ENCODE measurements at places on chromosomes 3 and 15.

DNA sequence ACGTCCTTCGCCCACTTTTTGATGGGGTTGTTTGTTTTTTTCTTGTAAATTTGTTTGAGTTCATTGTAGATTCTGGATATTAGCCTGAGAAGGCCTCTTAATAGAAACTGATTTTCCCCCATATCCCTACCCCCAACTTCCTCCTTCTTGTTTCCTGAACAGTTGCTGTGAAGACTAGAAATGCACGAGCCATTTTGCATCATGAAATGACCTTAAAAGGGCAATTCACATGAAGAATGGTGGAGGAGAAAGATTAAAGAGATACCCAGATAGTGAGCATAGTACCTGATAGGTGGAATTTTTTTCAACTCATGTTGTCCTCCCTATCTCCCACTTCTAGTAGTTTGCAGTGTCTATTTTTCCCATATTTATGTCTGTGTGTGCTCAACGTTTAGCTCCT, 55.2 kb upstream of the KCNH8 start:
- DNase-seq = no peak

GRCh38 chr3:165883117-165883516, 45.9 kb upstream of the BCHE start:
- DNase-seq = no peak

DNA sequence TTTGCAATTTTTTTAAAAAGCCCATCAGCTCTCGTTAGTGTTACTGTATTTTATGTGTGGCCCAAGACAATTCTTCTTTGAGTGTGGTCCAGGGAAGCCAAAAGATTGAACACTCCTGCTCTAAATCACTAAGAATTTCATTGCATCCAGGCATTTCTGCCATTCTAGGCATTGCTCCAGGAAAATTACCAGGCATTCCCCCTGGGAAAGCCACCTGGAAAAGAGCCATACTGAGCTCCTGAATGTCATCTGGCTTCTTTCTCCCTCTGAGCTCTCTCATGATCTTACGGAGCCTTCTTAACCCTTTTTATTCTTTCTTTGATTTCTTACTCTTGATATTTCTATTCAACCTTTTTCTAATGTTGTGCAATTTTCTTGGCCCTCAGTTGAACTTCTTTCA, 202.2 kb downstream of the DOCK3 start:
- DNase-seq = no peak

- DNase-seq = no peak
These were observed 1.1 kb downstream of the NPTN start for GRCh38 chr15:73631915-73632669.

DNA sequence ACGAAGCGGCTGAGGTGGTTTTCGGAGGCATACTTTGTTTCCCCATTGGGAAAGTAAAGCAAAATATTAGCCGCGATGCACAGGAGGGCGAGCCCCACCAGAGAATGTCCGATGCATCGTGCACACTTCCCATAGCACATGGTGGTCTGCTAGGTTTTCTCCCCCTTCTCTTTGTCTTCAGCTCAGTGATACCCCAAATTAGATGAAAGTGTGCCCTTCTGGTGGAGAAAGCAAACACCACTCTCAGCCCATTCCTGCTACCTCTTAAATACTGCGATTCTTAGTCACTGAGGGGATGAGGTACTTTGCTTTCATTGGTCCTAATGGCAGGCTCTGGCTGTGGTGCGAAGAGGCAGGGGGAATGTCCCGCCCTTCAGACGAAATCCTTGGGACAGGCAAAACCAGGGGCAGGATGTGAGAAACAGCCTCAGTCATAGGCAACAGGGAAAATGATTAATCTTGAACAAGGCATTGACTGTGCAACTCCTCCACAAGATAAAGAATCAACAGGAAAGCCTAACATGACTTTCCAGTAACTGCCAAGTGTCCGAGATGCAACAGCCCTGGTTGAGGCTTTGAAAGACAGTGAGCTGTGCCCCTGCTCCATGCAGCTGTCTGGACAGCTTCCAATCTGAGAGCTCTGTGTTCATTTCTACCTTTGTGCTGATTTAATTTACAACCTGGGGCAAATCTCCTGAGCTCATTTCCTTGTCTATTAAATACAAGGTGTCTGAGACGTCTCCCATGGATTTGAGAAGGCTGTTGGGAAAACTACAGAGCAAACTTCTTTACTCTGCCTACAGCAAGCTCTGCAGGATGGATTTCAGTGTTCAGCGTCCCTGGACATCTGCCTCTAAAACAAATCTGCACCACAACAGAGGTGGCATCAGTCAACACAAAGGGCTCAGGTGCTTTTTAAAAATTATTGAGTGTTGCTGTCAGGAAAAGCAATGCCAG, at the start of gene TM4SF1:
Gene TM4SF1 (minus strand): TSS at position 242 of the 957 bp plus-strand sequence. CDS start 102 bp downstream, at position 140.
- no peak for DNase-seq

DNA sequence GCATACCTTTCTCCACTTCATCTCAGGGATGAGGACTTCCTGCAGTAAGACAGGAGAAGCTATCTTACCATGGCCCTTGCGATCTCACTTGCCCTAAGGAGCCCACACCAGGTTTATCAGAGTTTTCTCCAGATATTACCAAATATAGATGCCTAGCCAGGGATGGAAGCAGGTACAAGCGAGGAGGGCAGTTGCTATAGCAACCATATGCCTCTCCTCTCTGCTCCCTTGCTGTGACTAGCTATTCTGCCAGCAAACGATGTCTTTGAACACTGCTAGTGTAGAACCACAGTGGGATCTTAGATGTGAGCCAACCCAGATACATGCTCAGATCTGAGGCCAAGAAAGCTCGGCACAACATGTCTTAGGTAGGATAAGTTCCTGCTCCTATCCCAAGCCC, 33.9 kb downstream of the GRAMD2A start:
- DNase-seq = no peak

- no peak for DNase-seq
These were observed 15.4 kb downstream of the CCDC54 start for GRCh38 chr3:107392549-107393165.
